ENCODE measurements at places on chromosomes 12 and 14.

DNA sequence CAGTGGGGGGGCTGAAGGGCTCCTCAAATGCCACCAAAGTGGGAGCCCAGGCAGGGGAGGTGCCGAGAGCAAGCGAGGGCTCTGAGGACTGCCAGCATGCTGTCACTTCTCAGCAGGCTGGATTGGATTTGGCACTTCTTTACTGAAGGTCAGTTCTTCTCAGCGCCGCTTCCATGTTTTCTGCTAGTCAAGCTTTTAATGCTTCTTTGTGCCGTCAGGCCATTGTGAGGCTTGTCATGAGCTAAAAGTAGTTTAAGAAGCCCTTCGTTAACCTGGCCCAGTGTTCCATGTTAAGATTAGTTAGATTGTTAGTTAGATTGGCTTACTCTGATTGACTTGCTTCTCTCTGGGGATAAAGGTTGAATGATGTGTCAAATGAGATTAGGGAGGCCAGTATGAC lies 13.4 kb downstream of the GABARAPL1 start:
- no peak for DNase-seq

GRCh38 chr12:27424631-27425230 lies 21.8 kb upstream of the SMCO2 start:
- peak; percentile 64 for DNase-seq

DNA sequence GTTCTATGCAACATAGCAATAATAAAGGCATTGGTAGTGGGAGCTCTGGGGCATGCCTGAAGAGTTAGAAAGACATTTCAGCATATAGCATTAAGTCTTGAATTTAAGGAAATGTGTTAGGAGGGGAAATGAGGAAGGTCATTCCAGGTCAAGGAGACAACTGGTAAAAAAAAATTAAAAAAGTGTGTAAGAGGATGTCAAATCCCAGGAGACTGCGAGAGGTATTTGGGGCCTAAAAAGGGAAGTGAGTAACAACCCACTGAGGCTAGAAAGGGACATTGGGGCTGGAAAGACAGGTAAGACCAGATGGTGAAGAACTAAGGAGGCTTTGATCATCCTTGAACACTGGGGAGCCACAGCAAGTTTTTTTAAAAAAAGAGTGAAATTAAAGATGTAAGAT lies 152.9 kb downstream of the SLC25A21 start:
- DNase-seq = no peak

DNA sequence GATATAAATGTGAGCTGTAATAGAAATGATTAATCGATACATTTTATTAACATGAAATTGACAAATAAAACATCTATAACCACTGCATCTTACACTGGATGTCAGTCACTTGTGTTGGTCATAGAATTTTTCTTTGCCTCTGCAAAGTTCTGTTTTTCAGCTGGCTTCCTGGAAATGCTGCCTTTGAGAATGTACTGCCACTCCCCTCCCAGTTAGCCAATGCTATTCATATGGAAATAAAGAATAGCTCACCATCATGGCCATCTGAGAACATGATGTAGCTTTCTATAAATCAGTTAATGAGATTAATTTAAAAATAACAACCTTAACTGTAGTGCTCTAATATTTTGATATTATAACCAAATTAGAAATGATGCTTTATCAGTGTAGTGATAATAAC lies 41.1 kb downstream of the SLCO1B1 start:
- DNase-seq = no peak

DNA sequence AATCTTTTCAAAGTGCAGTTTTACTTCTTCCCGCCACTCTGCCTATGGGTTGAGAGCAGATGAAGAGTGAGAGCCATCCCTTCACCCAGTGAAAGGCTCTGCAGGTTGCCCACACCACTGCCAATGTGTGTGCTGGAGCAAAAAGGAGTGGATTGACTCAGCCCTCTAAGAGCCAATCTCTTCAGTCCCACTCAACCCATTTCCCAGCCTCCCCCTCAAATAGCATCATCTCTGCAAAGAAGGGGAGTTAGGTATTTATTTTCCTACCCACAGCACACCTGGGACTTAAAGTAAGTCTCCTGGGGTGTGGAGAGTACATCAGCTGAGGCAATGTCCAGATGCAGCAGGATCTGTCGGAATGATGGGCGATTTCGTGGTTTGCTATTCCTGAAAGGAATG lies 15.3 kb downstream of the MAP3K12 start:
- DNase-seq = no peak

GRCh38 chr14:75927564-75928087 lies 54.2 kb downstream of the TGFB3 start:
- DNase-seq = no peak

- DNase-seq = no peak
Measured at GRCh38 chr12:99390707-99391106, 256.8 kb upstream of the GARIN6 start.

GRCh38 chr14:66233591-66233990 lies 252.6 kb upstream of the CCDC196 start:
- DNase-seq = no peak

DNA sequence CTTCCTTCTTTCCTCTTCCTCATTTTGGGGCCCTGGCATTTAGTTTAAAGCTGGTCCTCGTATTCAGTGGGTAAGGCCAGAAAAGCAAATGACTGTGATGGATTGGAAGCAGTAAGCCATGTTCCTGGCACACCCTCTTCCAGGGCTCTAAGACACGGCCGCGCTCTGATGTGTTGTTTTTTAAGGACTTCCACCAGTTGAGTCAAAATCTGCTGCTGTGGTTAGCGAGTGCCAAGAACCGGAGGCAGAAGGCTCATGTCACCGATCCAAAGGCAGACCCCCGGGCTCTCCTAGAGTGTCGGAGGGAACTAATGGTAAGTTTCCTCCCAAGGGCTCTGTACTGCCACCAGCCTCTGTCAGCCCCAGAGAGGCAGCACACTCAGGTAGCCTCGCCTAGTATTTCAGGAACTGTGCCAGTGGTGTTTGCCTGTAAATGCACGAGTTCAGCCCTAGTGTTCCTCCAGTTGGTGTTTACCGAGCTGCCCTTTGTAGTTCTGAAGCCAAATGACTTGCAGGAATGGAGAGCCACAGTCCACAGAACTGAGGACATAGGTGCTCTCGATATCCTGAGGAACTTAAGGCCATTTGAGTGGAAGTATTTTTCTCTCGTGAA lies 72.7 kb downstream of the ESR2 start:
- no peak for DNase-seq

DNA sequence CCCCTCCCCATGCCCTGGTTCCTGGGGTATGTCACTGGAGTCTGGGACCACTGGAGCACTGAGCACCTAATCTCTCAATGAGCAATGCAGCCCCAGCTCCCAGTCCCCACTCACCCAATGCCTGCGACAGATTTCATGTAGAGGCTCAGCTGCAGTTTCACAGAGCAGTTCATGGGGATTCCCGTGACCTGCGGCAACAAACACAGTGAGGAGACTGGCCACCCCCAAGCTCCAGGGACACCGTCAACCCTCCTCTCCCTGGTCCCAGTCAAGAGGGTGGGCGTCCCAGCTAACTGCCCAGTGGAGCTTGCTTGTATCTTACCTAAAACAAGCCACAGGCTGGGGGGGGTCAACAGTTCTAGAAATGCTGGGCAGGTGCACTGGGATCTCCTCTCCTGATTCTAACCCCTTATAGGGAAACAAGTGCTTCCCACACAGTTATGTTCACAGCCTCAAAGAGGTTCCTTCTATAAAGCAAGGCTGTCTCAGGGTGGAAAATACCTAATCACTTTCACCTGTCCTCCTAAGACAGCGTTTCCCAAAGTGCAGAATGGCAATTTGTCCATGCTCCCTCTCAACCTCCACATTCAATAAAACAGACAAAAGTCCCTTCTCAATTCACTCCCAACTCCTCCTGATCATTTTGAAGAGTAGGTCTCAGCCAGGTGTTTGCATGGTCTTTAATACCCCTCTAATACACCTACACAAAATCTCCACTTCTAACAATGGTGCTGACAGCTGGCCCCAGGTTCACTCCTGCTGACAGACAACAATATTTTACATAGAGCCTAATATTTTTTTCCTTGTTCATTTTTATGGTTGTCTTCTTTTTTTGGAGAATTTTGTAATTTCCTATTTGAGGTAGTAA lies 68.3 kb downstream of the SCARB1 start:
- DNase-seq = no peak

- no peak for DNase-seq
Measured at GRCh38 chr14:42322531-42323284, 716.0 kb downstream of the LRFN5 start.

GRCh38 chr12:2682296-2683251 lies 112.2 kb upstream of the FKBP4 start:
- DNase-seq = peak; percentile 48

- peak; percentile 82 for DNase-seq
Measured at GRCh38 chr14:103103461-103104388, 9.2 kb downstream of the EXOC3L4 start.

DNA sequence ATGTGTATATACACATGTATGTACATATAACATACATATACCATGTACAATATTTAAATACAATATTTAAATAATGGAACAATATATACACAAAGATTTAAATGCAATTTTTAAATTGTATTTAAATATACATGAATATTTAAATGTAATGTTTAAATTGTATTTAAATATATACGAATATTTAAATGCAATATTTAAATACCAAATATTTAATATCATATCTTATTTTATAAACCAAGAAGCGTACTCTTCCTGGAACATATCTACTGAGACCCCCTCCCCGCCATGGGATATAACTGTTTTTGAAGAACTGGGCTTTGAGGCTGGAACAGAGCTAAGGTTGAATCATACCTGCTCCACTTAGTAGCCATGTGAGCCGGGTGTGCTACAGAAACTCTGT lies 29.8 kb upstream of the RIMBP2 start:
- no peak for DNase-seq

GRCh38 chr14:34035177-34035933 lies 84.5 kb upstream of the EGLN3 start:
- DNase-seq = peak; percentile 86

- DNase-seq = no peak
Measured at GRCh38 chr12:75129275-75129674, 80.4 kb downstream of the KCNC2 start.

DNA sequence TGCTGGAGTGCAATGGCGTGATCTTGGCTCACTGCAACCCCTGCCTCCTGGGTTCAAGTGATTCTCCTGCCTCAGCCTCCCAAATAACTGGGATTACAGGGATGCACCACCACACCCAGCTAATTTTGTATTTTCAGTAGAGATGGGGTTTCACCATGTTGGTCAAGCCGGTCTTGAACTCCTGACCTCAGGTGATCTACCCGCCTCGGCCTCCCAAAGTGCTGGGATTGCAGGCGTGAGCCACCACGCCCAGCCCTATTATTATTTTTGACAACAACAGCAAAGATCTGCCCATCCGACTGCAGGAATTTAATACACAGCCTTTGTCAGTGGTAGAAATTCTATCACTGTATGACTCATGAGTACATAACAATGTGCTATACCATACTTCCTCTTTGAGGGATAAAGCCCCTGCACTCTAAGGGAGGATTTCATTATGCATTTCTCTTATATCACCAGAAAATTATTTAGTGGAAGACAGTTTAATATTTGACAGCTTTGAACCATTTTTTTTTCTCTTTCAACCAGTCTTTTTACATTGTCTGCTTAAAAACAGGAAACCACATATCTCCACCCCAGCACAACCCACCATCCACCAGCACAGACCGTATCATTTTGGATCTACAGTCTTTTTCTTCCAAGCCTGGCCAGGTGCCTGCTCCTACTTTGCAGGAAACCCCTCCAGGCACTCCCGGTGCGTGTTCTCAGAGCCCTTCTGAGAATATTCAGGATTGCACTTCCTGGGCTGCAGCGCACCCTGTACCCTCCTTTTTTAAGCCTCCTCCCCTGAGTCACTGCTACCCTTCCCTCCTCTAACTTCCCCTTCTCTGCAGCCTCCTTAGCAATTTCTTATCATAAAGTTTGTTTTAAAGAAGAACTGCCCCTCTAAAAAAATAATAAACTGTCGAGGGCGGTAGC lies 594 bp downstream of the ARHGDIB start:
- DNase-seq = no peak

DNA sequence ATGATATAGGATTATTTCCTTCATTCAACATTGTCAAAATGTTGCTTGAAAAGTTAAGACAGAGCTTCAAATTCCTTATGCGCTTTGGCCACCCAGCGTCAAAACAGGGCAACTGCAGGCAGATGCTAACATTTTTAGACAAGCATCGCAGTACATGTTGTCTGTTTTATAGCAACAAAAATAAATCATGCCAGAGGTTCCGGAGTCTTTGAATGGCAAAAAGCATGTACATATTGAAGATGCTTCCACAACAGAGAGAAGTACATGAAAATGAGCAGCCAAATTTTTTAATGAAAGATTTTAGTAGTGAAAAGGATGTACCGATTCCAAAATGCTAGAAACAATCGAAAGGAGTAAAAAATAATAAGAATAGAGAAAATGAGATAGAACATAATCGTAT lies 49.8 kb upstream of the USP15 start:
- peak; percentile 39 for DNase-seq

DNA sequence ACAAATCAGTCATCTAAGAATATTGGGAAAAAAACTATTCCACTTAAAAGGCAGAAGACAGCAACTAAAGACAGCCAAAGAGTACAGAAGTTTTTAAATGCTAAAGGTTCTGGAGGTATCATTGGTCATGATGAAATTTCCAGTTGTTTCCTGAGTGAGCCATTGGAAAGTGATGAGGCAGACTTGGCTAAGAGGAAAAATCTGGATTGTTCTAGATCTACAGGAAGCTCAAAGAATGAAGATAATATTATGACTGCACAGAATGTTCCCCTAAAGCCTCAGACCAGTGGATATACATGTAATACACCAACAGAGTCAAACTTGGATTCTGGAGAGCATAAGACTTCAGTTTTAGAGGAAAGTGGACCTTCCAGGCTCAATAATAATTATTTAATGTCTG lies 22.8 kb downstream of the GALNT4 start:
- peak; percentile 8 for DNase-seq

GRCh38 chr14:52694761-52695480 lies 437 bp downstream of the ERO1A start:
- peak; percentile 48 for DNase-seq

GRCh38 chr12:65699251-65699650 lies 125.0 kb upstream of the HMGA2 start:
- peak; percentile 54 for DNase-seq

GRCh38 chr12:38811814-38812356 lies 93.5 kb downstream of the CPNE8 start:
- no peak for DNase-seq

- DNase-seq = no peak
Measured at GRCh38 chr14:76051717-76052465, 66.3 kb downstream of the IFT43 start.

GRCh38 chr12:92145731-92146496 lies at the start of gene BTG1:
BTG1 (minus strand) TSS chr12:92145846; CDS start chr12:92145535, 311 bp downstream.
- DNase-seq = peak; percentile 100

- DNase-seq = no peak
Measured at GRCh38 chr12:97685360-97685759, 222.8 kb downstream of the RMST start.

Data from LHCN-M2 (cell line).